Astrocyte of the hippocampus (primary cell): ENCODE measurements at places on chromosomes 2 and 18.

GRCh38 chr2:109218792-109219126 lies 89.8 kb downstream of the SH3RF3 start:
- no peak for DNase-seq

- no peak for DNase-seq
Measured at GRCh38 chr2:128599700-128600099, 281.0 kb upstream of the HS6ST1 start.

- DNase-seq = no peak
Measured at GRCh38 chr18:29174891-29175290, 998.0 kb upstream of the CDH2 start.

DNA sequence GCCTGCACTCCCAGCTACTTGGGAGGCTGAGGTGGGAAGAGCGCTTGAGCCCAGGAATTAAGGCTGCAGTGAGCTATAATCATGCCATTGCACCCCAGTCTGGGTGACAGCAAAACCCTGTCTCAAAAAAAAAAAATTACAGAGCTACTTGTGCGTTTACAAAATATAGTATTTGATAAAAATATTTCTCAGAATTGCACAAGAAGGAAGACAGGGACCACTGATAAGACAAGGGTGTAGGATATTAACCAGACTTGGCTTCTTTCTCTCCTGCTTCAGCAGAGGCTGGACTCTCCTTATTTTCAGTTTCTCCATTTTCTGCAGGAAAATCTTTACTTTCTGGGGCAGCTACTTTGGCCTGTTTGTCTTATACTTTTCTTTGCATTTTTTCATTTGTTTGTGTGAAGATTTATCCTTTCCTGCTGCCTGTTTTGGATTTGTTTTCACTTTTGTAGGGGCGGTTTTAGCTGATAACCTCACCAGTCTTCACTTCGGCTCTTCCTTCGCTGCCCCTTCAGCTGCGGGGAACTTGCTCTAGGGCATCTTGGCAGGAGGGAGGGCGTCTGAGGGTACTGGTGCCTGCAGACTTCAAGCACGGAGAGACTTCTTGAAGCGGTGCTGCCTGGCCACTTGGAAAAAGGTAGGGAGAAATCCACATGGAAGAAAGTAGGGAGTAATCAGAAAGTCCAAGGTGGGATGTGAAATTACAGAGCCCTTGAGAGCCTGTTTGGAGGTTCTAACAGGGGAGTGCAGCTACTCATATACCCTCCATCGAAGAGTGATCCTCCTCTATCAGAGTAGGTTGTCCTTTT lies 14.9 kb upstream of the ZDBF2 start:
- DNase-seq = no peak
